Activated T-cell treated with anti-CD3 and anti-CD28 coated beads, Interleukin-2, amount 50 U/mL, for 24 hours (primary cell): ENCODE measurements at places on chromosomes 5 and 9.

- DNase-seq = no peak
- no peaks in the 10 kb centered on the region for H3K36me3 ChIP-seq
- H3K27ac ChIP-seq = no peak overlapping the region
- no peaks in the 10 kb centered on the region for H3K4me1 ChIP-seq
Measured at GRCh38 chr9:76365028-76365427, 29.2 kb downstream of the RFK start.

DNA sequence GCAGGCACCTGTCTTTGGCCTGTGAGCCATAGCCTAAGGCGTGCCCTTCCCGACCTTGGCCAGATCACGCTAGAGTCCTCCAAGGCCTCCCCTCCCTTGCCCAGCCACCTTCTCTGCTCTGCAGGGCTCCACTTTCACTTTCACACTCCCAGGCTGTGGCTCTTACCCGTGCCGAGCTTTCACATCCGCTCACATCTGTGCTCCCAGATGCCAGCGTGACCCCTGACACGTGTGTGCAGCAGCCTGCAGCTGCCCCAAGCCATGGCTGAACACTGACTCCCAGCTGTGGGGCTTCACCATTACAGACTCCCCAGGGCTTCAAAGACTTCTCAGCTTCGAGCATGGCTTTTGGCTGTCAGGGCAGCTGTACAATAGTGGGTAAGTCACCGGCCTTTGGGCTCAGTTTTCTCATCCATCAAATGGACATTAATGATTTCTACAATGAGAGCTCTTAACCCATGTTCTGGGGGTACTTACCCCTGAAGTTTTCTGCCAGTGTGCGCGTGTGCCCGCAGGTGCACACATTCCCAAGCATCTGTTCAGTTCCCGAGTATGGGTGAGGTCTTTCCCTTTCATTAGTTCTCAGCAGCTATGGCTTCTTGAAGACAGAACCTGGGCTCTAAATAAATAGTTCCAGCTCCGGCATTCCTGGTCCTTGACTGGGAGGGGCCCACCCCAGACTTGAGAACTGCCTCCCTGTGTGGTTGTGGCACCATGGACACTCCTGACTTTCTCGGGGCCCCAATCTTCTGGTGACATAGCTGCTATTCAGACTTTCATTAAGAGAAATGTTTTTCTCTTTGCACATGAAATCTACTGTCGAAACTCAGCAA lies 118.6 kb downstream of the RGS3 start:
- no peaks in the 10 kb centered on the region for H3K27me3 ChIP-seq
- H3K36me3 ChIP-seq = peaks cover 62% of the 10 kb centered on the region
- peak; percentile 80 for DNase-seq
- H3K4me3 ChIP-seq = peak overlapping the region; percentile 84
- H3K27ac ChIP-seq = peak overlapping the region; percentile 94
- peaks cover 95% of the 10 kb centered on the region for H3K4me1 ChIP-seq

DNA sequence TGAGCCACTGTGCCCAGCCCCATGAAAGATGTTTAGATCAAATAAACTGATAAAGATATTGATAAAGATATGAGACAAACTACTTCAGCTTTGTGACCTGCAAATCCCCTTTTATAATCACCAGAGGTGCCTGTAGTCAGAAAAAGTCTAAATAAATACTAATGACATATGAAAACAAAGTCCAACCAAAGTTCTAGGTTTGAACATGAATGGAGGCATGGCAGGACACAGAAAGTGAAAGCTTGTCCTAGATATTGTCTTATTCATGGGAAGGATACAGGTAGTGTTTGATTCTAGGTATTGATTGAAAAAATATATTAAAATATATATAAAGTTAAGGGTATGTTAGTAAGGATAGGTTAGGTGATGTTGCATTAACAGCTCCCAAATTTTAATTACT lies 24.6 kb upstream of the PSAT1 start:
- no peaks in the 10 kb centered on the region for H3K27me3 ChIP-seq
- H3K4me3 ChIP-seq = no peak overlapping the region
- DNase-seq = no peak

- no peaks in the 10 kb centered on the region for H3K27me3 ChIP-seq
- H3K36me3 ChIP-seq = peaks cover 88% of the 10 kb centered on the region
- peaks cover 4% of the 10 kb centered on the region for H3K4me1 ChIP-seq
- H3K27ac ChIP-seq = peak overlapping the region; percentile 49
- no peak overlapping the region for H3K4me3 ChIP-seq
Measured at GRCh38 chr5:134392301-134392700, 19.4 kb downstream of the CDKN2AIPNL start.

DNA sequence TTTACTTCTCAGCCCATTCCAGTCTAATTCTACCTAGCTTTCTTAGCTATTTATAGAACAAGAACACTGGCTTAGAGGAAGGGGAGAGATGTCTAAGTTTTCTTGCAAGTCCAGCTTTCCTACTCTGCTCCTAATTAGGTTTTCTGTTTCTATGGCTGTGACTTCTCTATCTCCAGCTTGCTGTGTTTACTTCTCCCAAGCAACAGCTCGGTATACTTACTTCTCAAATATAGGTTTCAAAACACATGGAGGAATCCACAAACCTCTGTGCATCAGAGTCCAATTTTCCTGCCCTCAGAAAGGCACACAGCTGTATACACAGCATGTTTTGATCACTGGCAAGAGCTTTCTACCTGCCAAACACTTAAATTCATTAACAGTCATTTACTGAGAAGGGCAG lies 17.4 kb upstream of the HMGCR start:
- peaks cover 5% of the 10 kb centered on the region for H3K27me3 ChIP-seq
- no peak overlapping the region for H3K27ac ChIP-seq
- DNase-seq = no peak
- no peaks in the 10 kb centered on the region for H3K36me3 ChIP-seq
- H3K4me1 ChIP-seq = peaks cover 17% of the 10 kb centered on the region

DNA sequence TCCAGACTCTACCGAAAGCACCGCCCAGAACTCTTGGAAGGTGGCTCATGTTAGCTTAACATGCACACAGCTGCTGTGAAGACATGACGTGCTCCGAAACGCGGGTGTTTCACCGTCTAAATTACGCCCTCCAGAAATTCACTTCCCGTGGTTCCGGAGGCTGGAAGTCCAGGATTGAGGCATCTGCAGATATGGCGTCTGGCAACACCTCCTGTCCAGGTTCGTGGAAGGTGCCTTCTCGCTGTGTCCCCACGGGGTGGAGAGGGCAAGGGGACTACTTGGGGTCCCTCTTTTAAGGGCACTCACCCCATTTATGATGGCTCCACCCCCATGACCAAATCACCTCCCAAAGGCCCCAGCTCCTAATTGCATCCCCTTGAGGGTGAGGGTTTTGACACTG lies 348.0 kb upstream of the IRX2 start:
- H3K27ac ChIP-seq = no peak overlapping the region
- H3K27me3 ChIP-seq = peaks cover 35% of the 10 kb centered on the region
- no peak overlapping the region for H3K4me3 ChIP-seq
- DNase-seq = no peak

- no peak overlapping the region for H3K4me3 ChIP-seq
- H3K27ac ChIP-seq = no peak overlapping the region
- no peaks in the 10 kb centered on the region for H3K27me3 ChIP-seq
- peaks cover 55% of the 10 kb centered on the region for H3K4me1 ChIP-seq
- H3K36me3 ChIP-seq = peaks cover 68% of the 10 kb centered on the region
Measured at GRCh38 chr5:55320571-55320970, 12.8 kb downstream of the MTREX start.

- H3K27me3 ChIP-seq = no peaks in the 10 kb centered on the region
- DNase-seq = no peak
- H3K4me1 ChIP-seq = peaks cover 92% of the 10 kb centered on the region
- no peaks in the 10 kb centered on the region for H3K36me3 ChIP-seq
- H3K4me3 ChIP-seq = no peak overlapping the region
Measured at GRCh38 chr5:40484495-40484894, 195.2 kb upstream of the PTGER4 start.

GRCh38 chr5:36236801-36237200 lies 4.9 kb downstream of the NADK2 start:
- no peaks in the 10 kb centered on the region for H3K36me3 ChIP-seq
- no peak for DNase-seq
- no peaks in the 10 kb centered on the region for H3K27me3 ChIP-seq
- no peak overlapping the region for H3K27ac ChIP-seq
- peaks cover 25% of the 10 kb centered on the region for H3K4me1 ChIP-seq

DNA sequence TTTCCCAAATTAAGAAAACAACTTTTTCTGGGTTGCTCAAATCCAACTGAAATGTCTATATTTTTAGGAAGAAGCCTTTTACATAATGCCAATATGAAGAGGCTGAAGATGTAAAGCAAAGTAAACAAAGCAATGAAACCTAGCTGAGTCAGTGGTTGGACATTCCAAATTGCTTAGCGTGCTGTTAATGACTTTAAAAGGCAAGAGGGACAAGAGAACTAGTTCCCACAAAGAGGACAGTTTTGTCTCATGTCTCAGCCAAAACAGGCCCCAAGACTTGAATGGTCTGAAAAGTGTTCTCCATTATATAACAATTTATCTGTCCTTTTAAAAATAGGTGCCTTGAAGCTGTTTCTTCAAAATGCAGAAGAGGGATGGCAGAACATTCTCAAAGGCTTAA lies 407.0 kb downstream of the ENC1 start:
- H3K4me3 ChIP-seq = no peak overlapping the region
- DNase-seq = no peak
- H3K27me3 ChIP-seq = peaks cover 35% of the 10 kb centered on the region
- no peaks in the 10 kb centered on the region for H3K36me3 ChIP-seq
- H3K27ac ChIP-seq = no peak overlapping the region

- DNase-seq = no peak
- H3K4me3 ChIP-seq = no peak overlapping the region
- no peak overlapping the region for H3K27ac ChIP-seq
- no peaks in the 10 kb centered on the region for H3K27me3 ChIP-seq
- peaks cover 56% of the 10 kb centered on the region for H3K36me3 ChIP-seq
- H3K4me1 ChIP-seq = peaks cover 2% of the 10 kb centered on the region
Measured at GRCh38 chr5:102902135-102902448, 147.0 kb downstream of the PAM start.

DNA sequence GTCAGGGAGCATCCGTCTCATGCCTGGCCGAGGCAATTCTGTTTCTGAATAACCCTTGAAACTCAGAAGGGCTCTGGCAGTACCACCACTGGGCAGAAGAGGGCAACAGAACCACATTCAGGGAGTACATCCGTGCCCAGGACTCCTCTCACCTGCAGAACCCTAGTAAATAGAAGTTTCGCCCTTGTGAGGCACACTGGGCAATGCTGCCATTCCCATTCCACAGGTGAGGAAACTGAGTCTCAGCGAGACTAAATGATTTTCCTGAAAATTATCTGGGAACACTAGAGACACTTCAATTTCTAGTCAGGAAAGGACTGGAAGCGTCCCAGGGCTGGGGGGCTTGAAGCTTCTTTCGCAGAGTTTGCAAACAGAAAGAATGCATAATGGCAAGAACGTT lies 74.7 kb downstream of the FGF1 start:
- peak; percentile 82 for DNase-seq
- H3K27me3 ChIP-seq = peaks cover 20% of the 10 kb centered on the region
- peaks cover 2% of the 10 kb centered on the region for H3K4me1 ChIP-seq
- H3K36me3 ChIP-seq = no peaks in the 10 kb centered on the region

- no peak overlapping the region for H3K4me3 ChIP-seq
- H3K27ac ChIP-seq = no peak overlapping the region
- no peaks in the 10 kb centered on the region for H3K27me3 ChIP-seq
- DNase-seq = no peak
Measured at GRCh38 chr5:115895821-115896220, 54.1 kb downstream of the AP3S1 start.

- H3K4me3 ChIP-seq = no peak overlapping the region
- H3K27ac ChIP-seq = no peak overlapping the region
- H3K27me3 ChIP-seq = peaks cover 66% of the 10 kb centered on the region
Measured at GRCh38 chr5:168847511-168848073, 268.4 kb upstream of the PANK3 start.

DNA sequence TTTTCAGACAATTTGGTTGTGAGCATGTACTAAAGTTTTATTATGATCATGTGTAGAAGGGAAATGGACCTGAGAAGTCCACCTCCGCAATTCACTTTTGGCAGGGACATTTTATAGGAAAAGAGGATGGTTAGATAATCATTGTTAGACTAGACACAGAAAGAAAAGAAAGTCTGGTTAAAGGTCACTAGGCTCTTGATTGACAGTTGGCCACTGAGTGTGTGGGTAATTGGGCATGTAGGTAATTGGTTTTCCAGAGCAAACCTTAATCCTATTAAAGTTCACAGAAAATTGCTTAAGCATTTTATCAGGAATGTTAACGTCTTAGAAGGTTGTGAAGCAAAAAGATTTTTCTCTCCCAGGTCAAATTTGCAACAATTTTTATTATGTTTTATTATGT lies 158.5 kb upstream of the CLINT1 start:
- H3K27me3 ChIP-seq = peaks cover 31% of the 10 kb centered on the region
- no peak overlapping the region for H3K27ac ChIP-seq
- no peak overlapping the region for H3K4me3 ChIP-seq

- H3K4me1 ChIP-seq = no peaks in the 10 kb centered on the region
- no peak for DNase-seq
- no peaks in the 10 kb centered on the region for H3K36me3 ChIP-seq
- H3K27ac ChIP-seq = no peak overlapping the region
- H3K4me3 ChIP-seq = no peak overlapping the region
Measured at GRCh38 chr9:4402501-4402900, 87.8 kb upstream of the SLC1A1 start.

DNA sequence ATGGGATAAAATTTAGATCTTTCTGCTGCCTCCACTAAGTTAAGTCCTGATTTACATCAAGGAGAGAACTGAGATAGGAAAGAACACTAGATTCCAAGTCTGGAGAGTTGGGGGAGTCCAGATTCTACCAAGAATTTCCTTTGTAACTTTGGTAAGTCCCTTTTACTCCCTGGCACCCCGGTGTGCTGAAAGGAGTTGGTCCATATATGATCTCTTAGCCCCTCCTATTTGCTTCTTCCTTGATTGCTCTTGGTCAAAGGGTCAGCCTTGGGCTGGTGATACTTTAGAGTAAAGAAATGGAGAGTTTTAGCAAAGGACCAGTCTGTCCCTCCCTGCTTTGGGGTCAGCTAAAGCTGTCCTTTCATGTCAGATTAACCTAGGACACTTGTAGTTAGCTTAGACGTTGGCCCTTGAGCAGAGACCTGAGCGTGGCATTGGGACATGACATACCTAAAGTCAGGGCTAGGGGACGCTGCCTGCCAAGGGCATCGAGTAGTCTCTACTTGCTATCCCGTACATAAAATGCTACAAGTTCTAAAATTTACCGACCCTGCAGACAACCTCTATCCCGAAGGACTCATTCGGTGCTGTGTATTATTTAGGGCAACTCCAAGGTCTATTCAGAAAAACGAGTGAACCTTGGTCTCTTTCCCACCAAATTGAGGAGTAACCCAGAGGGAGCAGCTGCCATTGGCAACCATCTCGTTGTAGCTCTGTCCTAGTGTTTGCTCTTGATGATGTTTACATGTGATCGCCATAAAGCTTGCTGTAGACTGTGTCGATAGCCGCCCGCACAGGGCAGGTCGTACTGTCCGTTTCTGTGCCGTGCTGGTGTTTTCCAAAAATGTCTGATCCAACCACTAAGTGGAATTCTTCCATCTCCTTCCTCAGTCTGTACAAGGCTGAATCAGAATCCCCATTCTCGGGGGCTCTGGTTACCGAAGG lies 94.4 kb downstream of the PDE6A start:
- H3K4me1 ChIP-seq = no peaks in the 10 kb centered on the region
- no peak for DNase-seq
- H3K27ac ChIP-seq = no peak overlapping the region
